Activated CD8-positive, alpha-beta memory T cell treated with anti-CD3 and anti-CD28 coated beads, Interleukin-2, amount 50 U/mL, for 4 hours (primary cell): ENCODE measurements at places on chromosomes 4 and X.

DNA sequence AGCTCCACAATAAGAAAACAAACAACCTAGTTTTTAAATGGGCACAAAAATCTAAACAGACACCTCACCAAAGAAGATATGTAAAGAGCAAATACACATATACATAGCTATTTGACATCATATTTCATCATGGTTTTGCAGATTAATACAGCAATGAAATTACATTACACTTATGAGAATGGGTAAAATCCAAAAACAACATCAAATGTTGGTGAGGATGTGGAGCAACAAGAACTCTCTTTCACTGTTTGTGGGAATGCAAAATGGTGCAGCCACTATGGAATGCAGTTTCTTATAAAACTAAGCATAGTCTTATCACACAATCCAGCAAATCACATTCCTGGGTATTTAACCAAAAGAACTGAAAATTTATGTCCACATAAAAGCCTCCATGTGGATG, 25.0 kb downstream of the TLR6 start:
- no peak for DNase-seq

DNA sequence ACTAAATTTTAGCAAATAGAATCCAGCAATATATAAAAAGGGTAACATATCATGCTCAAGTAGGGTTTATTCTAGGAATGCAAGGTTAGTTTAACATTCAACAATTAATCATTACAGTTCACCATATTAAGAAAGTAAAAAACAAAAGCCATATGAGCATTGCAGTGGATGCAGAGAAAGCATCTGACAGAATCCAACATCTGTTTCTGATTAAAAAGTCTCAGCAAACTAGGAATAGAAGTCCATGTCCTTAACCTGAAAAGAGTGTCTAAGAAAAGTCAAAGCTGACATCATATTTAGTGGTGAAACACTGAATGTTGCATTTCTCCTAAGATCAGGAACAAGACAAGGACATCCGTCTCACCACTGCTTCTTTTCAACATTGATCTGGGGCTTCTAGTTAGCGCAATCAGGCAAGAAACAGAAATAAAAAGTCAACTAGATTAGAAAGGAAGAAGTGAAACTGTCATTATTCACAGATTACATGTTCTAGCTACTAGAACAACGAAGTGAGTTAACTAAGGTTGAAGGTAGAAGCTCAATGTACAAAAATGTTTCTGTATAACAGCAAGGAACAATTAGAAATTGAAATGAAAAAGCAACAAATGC, 49.3 kb downstream of the MRPL1 start:
- no peak for DNase-seq

DNA sequence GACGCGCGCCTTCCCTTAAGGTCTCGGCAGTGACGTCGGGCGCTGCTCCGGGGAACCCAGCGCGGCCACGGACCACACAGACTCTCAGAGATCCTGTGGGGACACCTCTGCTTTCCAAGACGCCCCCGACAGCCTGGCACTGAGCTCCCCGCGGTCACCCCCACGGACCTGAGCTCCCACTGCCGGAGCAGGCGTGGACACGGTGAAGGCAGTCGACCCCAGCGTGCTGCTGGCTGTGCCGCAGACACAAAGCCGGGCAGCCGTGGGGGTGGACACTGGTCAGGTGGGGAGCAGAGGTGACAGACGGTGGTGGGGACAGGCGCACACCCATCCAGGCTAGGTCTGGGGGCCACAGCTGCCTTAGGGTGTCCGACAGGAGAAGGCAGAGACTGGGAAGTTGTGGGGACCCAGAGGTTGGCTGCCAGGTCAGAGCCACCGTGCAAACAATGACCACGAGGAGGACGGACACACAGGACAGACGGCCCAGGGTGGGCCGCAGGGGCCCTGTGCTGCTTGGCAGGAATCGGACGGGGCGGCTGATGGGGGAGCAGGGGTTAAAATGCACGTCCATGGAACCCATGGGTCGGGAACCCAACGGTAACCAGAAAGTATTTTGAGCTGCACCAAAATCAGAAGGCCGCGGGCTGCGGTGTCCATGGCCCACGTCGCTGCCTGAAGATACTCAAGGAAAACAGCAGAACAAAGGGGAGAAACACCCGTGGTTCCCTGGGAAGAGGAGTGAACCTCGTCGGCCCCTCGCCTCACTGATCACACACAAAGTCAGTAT, 16.6 kb upstream of the GTPBP6 start:
- DNase-seq: peak; percentile 14

- DNase-seq: no peak
Measured at GRCh38 chr4:35525192-35525978, 718.9 kb downstream of the ARAP2 start.

- no peak for DNase-seq
Measured at GRCh38 chrX:19953145-19953544, 37.7 kb downstream of the BCLAF3 start.
